ENCODE measurements at places on chromosomes 16 and 17. TPM values are rescaled to one million over a fixed set of nuclear protein-coding genes. Genes with fewer than 3 reads are reported as not detected.

DNA sequence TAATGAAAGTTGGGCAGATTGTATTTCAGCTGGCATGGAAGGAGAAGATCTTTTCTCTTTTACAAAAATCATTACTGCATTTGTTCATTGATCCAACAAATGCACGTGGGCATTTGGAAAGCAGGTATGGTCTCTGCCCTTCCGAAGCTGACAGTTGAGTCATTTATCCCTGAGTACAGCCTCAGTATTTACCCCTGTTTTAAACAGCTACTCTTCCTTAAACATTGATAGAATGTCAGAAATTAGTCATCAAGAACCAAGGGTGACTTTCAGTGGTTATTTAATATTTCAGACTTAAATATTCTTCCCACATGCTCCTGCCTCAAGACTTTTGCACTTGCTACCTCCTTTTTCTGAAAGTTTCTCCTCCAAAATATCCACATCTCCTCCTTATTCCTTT is 226.7 kb upstream of the HSBP1 start:
- no peak for DNase-seq

GRCh38 chr16:28309811-28310311 is 17.5 kb downstream of the SBK1 start:
- DNase-seq = peak; percentile 92

Gene PDIA2
- not detected for total RNA-seq

DNA sequence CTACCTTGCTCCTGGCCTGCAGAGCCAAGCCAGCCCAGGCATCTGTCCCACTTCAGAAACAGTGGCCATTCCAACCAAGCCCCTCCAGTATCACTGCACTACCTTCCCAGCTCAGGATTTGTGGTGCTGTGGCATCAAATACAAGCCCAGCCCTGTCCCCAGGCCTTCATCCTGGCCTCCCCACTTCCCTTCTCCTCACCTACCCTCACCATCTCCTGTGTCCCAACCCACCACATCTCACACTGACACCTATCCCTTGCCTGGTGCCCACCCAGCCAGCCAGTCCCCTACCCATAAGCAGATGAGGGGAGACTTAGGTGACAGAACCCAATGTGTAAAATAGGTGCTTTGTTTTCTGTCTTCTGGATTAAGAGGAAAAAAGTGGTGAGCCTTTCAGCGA is 66.0 kb upstream of the CDH5 start:
- DNase-seq = peak; percentile 0

- DNase-seq = no peak
Measured at GRCh38 chr16:2663553-2664546, 18.5 kb upstream of the KCTD5 start.

GRCh38 chr17:71681427-71682173 is 439.2 kb upstream of the SOX9 start:
- DNase-seq = no peak

Gene ZG16
- total RNA-seq = not detected

Gene TMEM256
- total RNA-seq = 27.1 TPM

Gene KCNH6
- not detected for total RNA-seq

DNA sequence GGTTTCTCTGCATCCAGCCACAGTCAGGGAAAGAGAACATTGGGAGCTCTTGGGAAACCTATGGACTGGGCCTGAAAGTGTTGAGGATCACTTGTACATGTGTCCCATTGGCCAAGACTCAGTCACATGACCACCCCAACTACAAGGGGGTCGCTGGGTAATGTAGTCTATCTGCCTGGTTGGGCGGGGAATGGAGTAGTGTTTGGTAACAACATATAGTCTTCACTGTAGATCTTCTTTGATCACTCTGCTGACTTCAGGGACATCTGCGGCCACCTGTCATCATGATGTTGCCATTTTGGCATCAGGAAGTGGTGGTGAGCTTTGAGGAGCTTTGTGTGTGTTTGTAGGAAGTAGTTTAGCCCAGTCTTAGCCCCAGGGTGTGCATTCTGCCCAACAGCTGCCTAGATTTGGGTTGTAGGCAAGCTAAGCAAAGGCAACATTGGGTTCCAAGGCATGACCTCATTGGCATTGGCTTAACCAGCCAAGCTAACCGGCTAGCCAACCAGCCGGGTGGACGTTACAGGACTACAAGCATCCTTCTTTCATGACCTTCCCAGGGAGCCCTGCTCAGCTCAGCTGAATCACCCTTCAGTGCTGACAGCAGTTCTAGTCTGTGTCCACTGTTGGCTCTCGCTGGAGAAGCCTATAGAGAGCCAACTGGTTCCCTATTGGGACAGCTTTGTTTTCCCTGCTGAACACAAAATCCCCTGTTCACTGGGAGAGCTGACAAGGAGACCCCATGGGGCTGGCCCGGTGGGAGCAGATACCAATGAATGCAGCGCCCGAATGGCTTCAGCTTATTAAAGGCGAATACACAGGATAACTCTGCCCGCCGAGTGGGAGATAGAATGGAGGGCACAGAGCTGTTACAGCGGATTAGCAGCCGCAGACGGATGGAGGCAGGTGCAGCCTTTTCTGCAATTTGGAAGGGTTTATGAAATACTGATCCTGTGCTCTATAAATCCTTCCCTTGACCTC is 178.6 kb downstream of the NTN1 start:
- no peak for DNase-seq

Gene STH
- not detected for total RNA-seq

GRCh38 chr16:47574091-47575054 is 113.2 kb downstream of the PHKB start:
- no peak for DNase-seq

DNA sequence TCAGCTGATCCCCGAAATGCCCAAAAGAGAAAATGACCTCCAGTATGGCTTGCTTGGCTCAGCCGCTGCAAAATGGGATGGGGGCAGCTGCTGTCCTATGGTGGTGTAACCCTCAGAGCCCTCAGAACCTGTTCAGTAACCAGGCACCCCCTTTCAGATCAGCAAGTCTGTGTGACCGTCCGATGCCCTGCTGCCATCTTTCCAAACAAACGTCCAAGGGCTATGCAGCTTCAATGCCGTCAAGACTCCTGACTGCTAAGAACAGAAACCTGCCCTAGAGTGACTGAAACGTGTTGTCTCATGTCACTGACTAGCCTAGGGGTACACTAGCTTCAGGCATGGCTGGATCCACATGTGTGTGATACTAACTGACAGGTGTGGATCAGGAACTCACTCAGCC is 70.4 kb downstream of the GNAO1 start:
- no peak for DNase-seq

Gene PERCC1
- 0.75 TPM for total RNA-seq

Gene ITGAL
- 187 TPM for total RNA-seq

Gene TAT
- total RNA-seq = not detected

- DNase-seq = no peak
Measured at GRCh38 chr17:62780269-62780668, 27.8 kb downstream of the MARCHF10 start.

GRCh38 chr16:65218348-65218747 is 96.5 kb upstream of the CDH11 start:
- DNase-seq = no peak

DNA sequence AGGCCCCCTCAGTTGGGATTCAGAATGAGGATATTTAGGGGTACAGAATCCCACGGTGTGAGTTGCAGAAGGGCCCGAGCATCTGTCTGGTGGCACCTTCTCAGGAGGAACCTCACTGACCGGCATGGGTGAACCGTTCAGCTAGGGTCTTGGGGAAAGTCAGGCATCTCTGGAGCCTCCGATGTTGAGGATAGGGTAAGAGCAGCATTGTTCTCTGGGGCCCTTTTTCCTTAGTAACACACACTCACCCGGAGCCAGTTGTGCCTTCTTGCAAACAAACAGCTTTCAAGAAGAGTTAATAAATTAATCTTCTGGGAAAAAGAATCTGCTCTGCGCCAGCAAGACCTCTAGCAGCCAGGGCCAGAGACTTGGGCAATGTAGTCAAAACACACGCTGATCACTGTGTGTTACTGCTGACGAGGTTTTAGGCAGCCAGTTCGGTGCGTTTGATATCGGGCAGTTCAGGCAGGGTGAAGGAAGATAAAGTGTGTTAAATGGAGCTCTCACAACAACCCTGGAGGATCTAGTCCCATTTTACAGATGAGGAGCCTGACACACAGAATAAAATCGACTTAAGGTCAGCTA is 48.9 kb downstream of the MSI2 start:
- DNase-seq = no peak

Gene ABCA9
- not detected for total RNA-seq

- no peak for DNase-seq
Measured at GRCh38 chr16:78953526-78953925, 647.0 kb downstream of the MAF start.

Gene ASGR1
- total RNA-seq = 0.56 TPM

DNA sequence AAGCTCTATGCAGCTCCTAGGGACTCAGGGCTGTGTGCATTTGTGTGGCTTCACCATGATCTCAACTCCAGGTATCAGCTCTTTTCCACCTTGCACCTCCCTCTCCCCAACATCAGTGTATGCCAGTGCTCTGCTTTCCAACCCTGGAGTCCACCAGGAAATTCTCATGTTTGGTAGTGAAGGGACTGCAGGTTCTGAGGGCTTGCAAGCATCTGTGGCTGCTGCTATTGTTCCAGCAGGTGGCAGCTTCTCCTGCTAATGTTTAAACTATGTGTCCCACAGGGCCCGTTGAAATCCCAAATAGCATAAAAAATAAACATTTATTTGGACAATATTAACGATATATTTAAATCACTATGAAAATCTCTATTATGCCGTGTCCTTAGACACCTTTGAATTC is 82.0 kb downstream of the RGS9 start:
- DNase-seq = no peak

DNA sequence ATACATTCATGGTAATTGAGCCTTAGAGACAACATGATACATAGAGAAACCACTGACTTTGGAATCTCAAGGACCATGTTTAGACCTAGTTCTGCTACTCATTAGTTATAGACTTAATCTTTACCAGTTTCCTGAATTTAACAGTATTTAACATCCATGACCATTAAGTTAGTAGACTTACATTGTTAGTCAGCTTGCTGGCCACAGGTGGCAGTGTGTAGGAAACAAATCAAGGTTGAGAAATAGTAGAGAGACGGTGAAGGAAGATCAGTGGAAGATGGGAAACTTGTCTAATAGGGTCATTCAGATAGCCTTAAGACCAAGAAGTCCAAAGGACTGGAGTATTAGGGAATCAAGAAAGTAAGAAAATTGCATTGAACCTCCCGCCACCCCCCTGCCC is 31.0 kb downstream of the OMG start:
- DNase-seq = peak; percentile 12

GRCh38 chr17:72580321-72581127 is 459.7 kb downstream of the SOX9 start:
- DNase-seq = no peak

GRCh38 chr17:55086635-55087058 is 118.1 kb downstream of the STXBP4 start:
- no peak for DNase-seq

Gene RPTOR
- 48.3 TPM for total RNA-seq

DNA sequence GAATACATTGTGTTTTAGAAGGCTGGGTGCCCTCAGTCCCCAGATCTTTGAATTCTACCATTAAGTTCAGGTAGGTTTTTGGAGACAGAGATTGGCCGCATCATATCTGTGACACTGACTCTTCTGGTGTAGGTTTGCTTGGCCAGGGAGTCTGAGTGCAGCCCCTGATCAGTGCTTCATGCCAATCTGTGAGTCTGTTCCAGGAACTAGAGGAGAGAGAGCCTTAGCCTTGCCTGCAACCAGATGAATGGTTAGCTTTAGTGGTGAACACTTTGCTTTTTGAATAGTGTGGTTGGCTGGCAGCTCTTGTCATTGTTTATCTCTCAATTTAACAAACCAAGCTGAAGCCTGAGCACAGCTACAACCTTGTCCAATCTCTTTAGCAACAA is 87.8 kb downstream of the PLXDC1 start:
- DNase-seq = no peak

Gene CHST5
- not detected for total RNA-seq

Gene MYOCD
- total RNA-seq = not detected

Gene NPIPA8
- total RNA-seq = 0.30 TPM

DNA sequence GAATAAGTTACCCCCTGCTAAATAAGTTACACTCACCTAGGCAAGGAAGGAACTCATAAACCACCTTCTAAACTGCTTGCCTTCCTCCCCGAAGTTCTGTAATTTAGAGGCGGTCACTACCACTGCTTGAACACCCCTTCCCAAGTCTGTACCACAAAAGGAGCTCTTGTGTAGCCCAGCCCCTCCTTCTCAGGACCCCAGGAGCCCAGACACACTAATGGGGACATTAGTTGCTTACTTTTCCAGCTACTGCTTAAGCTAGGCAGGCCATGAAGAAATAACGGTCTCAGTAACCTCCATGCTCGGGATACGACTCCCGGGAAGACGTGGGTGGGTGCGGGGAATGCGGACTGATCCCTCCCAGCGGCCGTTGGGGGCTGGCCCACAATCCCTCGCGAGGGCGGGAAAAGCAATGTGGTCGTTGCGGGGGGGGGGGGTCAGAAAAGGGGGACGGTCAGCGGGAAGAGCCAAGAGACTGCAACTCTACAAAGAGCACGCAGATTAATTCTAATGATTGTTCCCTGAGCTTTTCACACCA is at the start of gene TEX14:
Gene TEX14 (minus strand): TSS at position 345 of the 538 bp plus-strand sequence. CDS start 40,044 bp downstream, outside the sequence.
- DNase-seq = no peak
